T1000 (cell line): ENCODE measurements at places on chromosomes 7 and 10.

- DNase-seq: no peak
These were observed 295.0 kb downstream of the BICC1 start for GRCh38 chr10:58807629-58808022.

- peak; percentile 27 for DNase-seq
These were observed 217.3 kb upstream of the HABP2 start for GRCh38 chr10:113335592-113335991.

DNA sequence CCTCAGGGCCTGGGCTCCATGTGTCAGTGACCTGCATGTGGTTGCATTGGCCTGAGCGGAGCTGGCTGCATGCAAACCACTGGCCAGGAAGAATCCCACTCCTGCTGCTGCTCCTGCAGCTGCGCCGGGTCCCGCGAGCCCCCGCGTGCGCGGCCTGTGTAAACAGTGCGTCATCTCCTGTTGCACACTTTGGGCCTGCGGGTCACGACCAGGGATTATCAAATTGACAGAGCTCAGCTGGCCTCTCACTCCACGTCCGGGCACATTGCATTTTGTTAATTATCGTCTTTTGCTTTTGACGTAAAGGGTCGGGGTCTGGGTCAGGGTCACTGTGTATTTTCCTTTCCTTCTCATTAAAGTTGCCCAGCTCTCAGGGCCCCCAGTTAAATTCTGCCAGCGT lies 132.6 kb downstream of the RGS10 start:
- no peak for DNase-seq

- no peak for DNase-seq
These were observed 5.2 kb downstream of the OPTN start for GRCh38 chr10:13105184-13105583.

DNA sequence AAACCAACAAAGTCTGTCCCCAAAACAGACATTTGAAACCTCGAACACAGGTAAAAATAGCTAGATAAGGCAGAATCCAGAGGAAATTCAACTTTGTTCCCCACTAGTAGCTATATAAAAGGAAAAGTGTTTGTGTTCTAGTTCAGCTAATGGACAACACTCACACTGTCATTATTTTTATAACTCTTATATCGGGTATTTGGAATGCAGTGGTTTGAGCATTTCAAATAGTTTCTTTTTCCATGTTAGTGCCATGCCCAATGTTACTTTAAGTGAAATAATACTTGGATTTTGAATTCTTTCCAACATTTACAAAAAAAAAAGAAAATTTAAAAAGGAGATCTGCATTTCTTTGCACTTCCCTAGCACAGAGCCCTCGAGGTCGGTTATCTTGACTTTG lies 213.6 kb downstream of the DOCK4 start:
- no peak for DNase-seq

DNA sequence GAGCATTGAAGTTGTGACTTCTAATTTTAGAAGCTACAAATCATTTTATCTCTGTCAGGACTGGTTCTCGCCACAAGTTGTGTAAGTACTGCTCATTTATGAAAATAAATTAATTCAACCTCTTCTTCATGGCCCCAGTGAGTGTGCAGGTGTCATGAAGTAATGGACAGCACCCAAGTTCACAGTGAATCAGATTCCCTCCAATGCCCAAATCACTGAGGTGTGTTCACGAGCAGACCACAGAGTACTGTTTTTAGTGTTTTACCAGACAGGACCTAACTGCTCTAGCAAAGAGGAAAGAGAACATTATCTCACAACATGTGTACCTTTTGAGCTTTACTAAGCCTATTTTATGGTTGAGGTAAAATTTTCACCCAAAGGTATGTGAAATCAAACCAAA lies 980.0 kb downstream of the CNTNAP2 start:
- no peak for DNase-seq

DNA sequence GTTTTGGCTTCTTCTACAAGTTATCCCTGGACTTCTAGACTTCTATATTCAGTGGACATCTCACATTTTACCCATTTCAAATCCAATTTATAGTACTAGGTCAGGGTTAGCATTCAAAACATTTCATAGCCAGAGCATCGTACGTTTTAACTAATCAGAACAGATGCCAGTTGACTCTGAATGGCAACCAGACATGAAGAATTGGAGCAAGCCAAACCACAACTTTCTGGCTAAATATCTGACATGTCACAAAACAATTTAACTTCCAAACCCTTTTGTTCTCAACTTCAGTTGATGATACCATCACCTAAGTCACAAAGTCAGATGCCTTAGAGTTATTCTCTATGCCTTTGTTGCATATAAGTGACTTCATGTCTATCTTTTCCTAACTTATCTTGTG lies 1105.7 kb downstream of the XPNPEP1 start:
- no peak for DNase-seq

DNA sequence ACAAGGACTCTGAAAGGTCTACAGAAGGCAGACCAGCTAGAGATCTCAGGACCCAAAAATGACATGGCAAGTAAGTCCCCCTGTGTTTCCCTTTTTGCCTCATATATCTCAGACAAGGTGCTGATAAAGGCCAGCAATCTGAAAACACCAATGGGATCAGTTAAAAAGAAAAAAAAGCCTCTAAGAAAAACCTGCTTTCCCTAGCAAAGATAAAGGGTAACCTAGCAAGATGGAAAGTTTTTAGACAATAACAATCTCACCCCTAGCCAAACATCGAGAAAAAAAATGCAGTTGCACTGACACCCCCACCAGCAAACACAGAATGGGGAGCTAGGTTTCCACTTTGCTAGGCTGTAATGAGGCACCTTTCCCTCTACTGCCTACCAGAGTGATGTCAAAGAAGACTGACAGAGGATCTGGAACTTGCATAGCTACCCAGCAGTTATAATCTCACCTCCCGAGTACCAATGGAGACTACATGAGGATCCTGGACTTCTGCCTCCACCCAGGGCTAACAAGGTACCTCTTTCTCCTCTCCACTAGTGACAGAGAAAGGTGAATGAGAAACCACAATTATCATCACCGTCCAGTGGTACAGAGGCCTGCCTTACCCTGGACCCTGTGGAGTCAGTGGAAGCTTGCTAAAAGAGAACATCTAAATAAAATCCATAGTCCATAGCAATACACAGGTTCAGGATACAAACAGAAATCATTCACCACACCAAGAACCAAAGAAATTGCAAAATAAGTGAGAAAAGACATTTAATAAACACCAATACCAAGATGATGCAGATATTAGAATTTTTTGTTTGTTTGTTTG lies 240.8 kb downstream of the ARHGAP12 start:
- DNase-seq: no peak

DNA sequence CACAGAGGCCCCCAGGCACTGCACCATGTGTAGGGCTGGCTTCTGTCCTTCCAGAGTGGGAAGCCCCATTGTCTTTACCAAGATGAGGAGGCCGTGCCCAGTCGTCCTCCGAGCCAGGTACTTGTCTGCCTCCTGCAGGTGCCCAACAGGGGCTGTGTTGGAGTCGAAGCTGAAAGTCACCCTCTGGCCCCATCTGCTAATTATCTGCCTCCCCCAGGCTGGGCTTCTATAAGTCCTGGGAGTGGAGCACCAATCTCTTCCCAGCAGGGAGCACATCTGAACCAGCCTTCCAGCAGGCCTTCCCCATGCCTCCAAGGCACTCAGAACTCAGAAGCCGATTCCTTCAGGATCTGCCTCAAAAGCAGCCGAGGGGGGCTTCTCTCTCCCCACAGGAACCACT lies 11.6 kb upstream of the CHST15 start:
- no peak for DNase-seq

GRCh38 chr7:21364801-21365271 lies 63.0 kb upstream of the SP4 start:
- DNase-seq: no peak

DNA sequence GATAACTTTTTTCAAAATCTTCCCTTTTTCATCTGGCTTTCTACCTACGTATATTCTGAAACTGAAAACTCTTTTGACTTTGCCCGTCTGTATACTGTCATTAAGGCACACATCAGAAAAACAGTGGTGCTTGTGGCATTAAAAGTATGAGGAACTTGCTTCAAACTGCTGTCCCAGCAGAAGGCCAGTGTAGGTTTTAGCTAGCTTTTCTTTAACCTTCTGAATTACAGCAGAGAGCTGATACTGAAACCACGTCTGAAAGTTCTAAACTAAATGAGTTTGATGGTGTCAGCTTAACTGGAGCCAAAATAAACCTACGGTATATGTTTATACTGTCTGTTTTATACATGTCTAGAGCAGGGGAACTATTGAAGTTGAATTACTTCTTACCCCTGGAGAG lies 283.4 kb downstream of the TFEC start:
- DNase-seq: no peak

DNA sequence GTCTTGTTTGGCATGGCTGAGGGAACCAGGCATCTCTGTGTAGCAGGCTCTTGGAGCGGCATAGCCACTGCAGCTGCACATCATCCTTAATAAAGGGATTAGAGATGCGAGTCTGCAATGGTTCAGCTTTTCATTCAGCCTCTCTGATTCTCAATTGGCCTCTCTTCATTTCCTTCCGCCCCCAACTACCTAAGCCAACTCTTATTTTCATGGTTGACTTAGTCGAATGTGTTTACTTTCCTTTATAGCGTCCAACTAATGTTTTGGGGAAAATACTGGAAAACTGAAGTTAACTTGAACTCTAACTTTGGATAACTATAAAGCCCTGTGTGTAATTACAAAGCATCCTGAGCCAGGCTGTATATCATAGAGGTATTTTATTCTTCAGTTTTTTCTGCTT lies 202.2 kb upstream of the KIAA1217 start:
- no peak for DNase-seq

DNA sequence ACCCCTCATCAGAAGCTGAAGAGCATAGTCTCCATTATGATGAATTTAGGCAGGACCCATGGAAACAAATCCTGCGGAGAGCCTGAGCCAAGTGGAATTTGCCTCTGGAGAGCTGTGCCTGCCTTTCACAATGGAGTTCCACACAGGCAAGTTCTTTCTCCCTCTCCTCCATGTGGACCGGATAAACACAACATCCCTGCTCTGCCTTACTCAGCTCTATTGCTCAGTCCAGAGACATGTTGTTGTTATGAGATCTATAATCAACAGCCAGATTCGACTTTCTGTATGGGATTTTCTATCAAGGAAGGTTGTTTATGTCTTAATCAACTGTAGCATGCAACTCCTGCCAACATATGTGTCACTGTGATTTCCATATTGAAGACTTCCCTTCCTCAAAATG lies 59.5 kb upstream of the ELMO1 start:
- DNase-seq: no peak

DNA sequence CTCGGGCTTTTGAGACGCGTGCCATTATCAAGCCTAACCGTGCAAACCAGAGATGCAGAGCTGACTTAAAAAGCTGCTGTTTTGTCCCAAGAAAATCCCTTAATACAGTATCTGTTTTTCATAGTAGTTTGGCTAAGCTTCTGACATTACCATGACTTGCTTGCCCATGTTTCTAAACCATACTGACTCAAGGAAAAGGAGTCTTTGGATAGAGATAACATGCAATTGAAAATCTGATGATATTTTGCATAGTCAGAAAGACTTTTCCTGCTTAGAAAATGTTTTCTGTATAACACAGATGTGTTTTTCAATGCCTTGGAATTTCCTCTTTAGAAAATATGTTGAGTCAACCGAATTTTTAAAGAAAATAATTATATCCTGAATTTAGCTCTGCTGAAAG lies 21.5 kb upstream of the AKR1E2 start:
- no peak for DNase-seq

GRCh38 chr7:39458061-39458745 lies 108.0 kb upstream of the YAE1 start:
- no peak for DNase-seq

DNA sequence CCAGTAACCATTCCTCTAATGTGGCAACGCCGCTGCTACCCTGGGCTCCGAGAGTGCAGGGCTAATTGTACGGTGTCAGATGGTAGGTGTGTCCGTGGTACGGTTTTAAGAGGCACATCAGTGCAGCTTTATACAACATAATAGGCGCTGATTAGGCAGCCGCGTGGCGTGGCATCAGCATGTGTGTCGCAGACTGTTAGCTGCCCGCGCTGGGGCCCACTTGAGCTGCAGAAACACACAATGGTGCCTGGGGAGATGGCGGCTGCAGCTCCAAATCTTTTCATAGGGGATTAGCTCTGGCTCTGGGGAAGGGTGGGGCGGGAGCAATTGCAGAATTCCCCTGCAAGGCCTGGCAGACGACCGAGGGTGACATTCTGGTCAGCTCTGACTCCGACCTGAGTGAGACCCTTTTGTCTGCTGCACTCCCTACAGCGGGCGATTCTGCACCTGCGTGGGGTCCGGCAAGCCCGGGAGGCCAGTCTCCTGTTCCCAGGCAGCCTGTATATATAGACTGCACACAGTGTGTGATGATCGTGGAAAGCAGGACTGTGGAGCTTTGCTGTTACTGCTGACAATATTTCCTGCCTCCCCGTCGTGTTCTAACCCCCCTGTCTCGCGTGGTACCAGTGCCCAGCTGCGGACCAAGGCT lies 722.7 kb upstream of the CELF2 start:
- DNase-seq: no peak

DNA sequence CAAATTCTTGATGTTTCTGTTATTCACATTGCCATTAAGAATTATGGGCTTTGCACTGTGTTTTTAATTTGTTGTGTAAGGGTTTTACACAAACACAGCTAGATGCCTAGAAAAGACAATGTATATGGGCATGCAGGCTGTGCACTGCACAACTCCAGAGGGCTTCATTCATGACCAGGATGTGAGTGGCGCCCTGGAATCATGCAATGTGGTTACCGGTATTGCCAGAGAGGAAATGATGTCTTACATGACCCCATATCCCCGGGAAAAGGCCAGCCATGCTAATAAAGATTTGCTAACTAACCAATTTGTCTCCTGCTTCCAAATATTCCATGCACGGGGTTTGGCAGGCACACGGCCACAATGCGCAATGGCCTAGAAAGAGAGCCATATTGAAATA lies 16.9 kb downstream of the KCNMA1 start:
- DNase-seq: no peak

- no peak for DNase-seq
These were observed 19.4 kb upstream of the PDCD4 start for GRCh38 chr10:110852255-110852896.

DNA sequence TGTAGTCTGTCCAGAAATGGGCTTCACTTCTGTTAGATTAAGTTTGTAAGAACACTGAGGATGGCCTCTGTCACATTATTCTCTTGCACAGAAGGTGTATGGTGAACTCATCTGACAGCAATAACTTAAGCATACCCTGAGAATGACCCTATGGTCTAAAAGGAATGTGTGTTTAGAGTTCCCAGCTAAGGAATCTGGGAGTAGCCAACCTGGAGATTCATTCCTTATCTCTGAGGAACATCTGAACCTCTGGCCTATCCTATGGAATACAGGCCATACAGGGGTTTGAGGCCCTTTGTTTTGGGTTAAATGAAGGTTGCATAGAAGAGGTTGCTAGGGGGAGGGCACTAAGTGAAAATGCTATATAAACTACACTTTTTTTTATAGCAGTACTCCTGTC lies 41.4 kb downstream of the LAMB4 start:
- no peak for DNase-seq
